Endodermal cell (in vitro differentiated cells): ENCODE measurements at places on chromosomes 6 and 20. TPM values are rescaled to one million over a fixed set of nuclear protein-coding genes. Genes with fewer than 3 reads are reported as not detected.
A peak's percentile ranks its signal among the peaks of the same experiment; 100 is the strongest.

- DNase-seq, result no peak
Measured at GRCh38 chr6:125097186-125097585, 56.4 kb upstream of the TPD52L1 start.

- no peak overlapping the region for H3K27ac ChIP-seq
- no peaks in the 10 kb centered on the region for H3K4me1 ChIP-seq
- no peaks in the 10 kb centered on the region for H3K27me3 ChIP-seq
- no peak overlapping the region for H3K4me3 ChIP-seq
Measured at GRCh38 chr6:31877651-31878161, 1.1 kb downstream of the SLC44A4 start.

- H3K36me3 ChIP-seq, result no peaks in the 10 kb centered on the region
- no peaks in the 10 kb centered on the region for H3K4me1 ChIP-seq
- no peak overlapping the region for H3K27ac ChIP-seq
- no peak overlapping the region for H3K4me3 ChIP-seq
- peak; percentile 76 for DNase-seq
Measured at GRCh38 chr20:63172726-63173125, 43.2 kb downstream of the YTHDF1 start.

- no peaks in the 10 kb centered on the region for H3K36me3 ChIP-seq
- DNase-seq, result no peak
- H3K4me3 ChIP-seq, result no peak overlapping the region
- peaks cover 41% of the 10 kb centered on the region for H3K27me3 ChIP-seq
Measured at GRCh38 chr6:153140299-153140698, 9.2 kb upstream of the RGS17 start.

DNA sequence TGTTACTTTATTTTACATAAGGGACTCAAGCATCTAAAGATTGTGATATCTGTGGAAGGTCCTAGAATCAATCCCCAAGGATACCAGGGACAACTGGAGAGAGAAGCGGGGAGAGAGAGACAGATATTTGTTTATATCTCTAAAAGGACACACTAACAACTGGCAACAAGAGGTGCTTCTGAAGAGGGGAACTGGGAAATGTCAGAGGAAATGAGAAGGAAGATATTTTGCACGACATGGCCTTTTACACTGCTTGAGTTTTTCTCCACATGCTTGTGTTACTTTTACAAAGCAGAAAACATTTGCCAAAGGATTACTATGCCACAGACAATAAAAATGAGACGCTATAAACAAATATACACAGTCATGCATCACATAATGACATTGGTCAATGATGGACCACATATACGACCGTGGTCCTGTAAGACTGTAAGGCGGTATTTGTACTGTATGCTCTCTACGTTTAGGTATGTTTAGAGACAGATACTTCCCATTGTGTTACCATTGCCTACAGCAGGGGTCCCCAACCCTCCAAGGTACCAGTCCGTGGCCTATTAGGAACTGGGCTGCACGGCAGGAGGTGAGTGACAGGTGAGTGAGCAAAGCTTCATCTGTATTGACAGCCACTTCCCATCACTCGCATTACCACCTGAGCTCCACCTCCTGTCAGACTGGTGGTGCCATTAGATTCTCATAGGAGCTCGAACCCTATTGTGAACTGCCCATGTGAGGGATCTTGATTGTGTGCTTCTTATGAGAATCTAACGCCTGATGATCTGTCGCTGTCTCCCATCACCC lies 64.6 kb upstream of the PTPN1 start:
- peak; percentile 87 for DNase-seq
- no peak overlapping the region for H3K27ac ChIP-seq
- no peaks in the 10 kb centered on the region for H3K27me3 ChIP-seq

SLC2A10 gene
- total RNA-seq, result 11.4 and 12.4 TPM in 2 replicates

CALHM6 gene
- total RNA-seq, result 0.95 to 3.5 TPM in 2 of 3 replicates, not detected in the other

DNA sequence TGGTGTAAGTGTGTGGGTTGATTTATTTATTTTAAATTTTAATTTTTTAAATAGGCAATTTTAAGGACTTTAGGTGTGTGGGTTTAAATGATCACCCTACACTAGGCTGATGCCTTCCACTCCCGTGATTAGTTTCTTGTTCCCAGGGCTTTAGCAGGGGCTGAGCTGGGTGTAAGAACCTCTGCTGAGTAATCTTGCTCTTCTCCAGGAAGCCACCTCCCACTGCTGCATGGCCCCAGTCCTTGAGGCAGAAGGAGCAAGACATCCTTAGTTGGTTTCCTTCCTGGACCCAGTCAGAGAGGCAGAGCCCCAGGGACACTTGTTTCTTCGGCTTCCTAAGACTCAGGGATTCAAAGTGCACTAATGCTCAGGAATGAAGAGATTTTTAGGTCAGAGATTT lies 19.8 kb upstream of the CDC5L start:
- no peaks in the 10 kb centered on the region for H3K36me3 ChIP-seq
- DNase-seq, result no peak
- H3K4me1 ChIP-seq, result no peaks in the 10 kb centered on the region
- no peak overlapping the region for H3K27ac ChIP-seq
- no peak overlapping the region for H3K4me3 ChIP-seq

ZBTB46 gene
- total RNA-seq, result 17.8 to 28.0 TPM (median 24.9 TPM) in 3 replicates

KIF13A gene
- 35.1 and 35.3 TPM in 2 replicates for total RNA-seq

DNA sequence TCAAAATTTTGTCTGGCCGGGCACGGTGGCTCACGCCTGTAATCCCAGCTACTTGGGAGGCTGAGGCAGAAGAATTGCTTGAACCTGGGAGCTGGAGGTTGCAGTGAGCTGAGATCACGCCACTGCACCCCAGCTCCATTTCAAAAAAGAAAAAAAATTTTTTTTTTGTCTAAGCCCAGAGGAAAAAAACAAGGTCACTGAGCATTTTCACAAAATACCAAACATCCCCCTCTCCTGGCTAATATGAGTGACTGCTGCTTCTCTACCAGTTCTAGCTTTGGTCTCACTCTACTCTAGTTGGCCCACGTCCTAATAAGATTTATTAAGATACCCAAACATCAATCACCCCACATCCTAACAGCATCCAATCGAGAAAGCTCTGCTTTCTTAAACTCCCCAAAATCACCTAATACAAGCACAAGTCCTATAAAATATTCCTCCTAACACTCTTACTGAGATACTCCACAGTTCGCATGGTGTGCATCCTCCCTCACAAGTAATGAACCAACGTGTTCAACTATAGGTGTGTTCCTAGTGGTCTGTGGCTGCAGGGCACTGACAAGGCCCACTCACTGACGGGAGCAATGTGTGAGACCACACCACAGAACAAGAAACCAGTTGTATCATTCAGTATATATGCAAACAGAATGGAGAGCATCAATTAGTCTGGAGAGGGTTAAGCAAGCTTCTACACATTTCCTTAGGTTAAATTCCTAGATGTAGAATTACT lies 64.2 kb downstream of the FKBP5 start:
- no peak for DNase-seq
- H3K27ac ChIP-seq, result no peak overlapping the region
- no peaks in the 10 kb centered on the region for H3K36me3 ChIP-seq
- no peaks in the 10 kb centered on the region for H3K27me3 ChIP-seq
- H3K4me1 ChIP-seq, result no peaks in the 10 kb centered on the region

- DNase-seq, result peak; percentile 90
- H3K4me3 ChIP-seq, result peak overlapping the region; percentile 21
- H3K27ac ChIP-seq, result no peak overlapping the region
- H3K27me3 ChIP-seq, result peaks cover 6% of the 10 kb centered on the region
- peaks cover 26% of the 10 kb centered on the region for H3K4me1 ChIP-seq
Measured at GRCh38 chr20:11267131-11267761, 593.4 kb upstream of the JAG1 start.

DNA sequence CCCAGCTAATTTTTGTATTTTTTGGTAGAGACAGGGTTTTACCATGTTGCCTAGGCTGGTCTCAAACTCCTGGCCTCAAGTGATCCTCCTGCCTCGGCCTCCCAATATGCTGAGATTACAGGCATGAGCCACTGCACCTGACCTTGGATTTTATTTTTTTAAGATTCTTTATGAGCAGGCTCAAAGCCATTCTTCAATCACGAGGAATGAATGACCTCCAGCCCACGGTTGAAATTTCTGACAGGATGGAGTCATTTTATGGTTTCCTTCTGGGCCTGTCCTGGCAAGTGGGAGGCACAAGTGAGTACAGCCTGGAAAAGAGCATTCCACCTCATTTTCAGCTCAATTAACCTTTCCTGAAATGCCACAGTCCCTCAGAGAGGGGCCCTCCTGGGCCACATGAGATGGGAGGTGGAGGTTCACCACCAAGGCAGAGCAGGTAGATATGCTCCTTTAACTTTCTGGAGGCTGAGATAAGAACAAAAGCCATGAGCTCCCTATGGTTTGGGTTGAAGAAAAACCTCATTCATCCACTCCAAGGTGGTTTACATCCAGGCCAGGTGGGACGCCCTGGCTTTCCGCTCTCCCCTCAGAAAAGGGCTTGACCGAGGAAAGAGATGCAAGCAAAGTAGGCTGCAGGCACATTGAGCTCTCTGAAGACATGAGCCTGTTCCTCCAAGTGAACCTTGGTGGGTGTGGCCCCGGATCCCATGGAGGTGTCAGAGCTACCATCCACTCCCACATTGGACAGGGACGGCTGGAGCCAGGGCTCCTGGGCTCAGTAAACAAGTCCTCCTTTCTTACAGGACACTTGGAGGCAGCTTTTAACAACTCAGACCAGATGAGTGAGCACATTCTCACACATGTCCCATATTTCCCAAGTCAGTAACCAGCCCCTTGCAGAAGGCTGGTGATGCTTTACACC lies 208.5 kb upstream of the SSTR4 start:
- H3K4me1 ChIP-seq, result no peaks in the 10 kb centered on the region
- no peaks in the 10 kb centered on the region for H3K27me3 ChIP-seq
- DNase-seq, result peak; percentile 15

DNA sequence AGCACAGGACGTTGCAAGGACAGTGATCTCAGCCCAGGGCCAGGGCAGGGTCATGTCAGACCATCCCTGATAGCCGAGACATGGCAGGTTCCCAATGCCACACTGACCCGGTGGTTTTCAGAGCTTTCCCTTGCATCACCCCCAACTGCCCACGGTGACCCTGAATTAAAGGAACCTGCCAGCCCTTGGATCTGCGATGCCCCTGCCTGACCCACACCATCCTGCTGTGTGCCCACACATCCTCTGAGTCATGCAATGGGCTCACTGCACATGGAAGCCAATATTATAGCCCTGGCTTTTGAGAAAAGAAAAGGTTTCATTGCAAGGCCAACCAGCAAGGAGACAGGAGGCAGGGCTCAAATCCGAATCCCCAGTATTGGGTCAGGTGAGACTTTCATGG lies 132.6 kb upstream of the CST7 start:
- H3K36me3 ChIP-seq, result no peaks in the 10 kb centered on the region
- H3K4me3 ChIP-seq, result no peak overlapping the region
- H3K27me3 ChIP-seq, result no peaks in the 10 kb centered on the region
- H3K4me1 ChIP-seq, result no peaks in the 10 kb centered on the region
- no peak for DNase-seq
- no peak overlapping the region for H3K27ac ChIP-seq

- H3K4me1 ChIP-seq, result no peaks in the 10 kb centered on the region
- DNase-seq, result peak; percentile 70
- H3K27me3 ChIP-seq, result no peaks in the 10 kb centered on the region
- H3K27ac ChIP-seq, result no peak overlapping the region
- H3K4me3 ChIP-seq, result no peak overlapping the region
Measured at GRCh38 chr6:34575326-34575725, 19.2 kb upstream of the SPDEF start.

GRCh38 chr6:56047931-56048540 lies 172.6 kb upstream of the BMP5 start:
- H3K4me1 ChIP-seq, result no peaks in the 10 kb centered on the region
- no peaks in the 10 kb centered on the region for H3K36me3 ChIP-seq
- no peak for DNase-seq

GRCh38 chr6:21953831-21954801 lies 342.7 kb downstream of the PRL start:
- H3K4me1 ChIP-seq, result peaks cover 18% of the 10 kb centered on the region
- H3K4me3 ChIP-seq, result peak overlapping the region; percentile 73
- peaks cover 34% of the 10 kb centered on the region for H3K36me3 ChIP-seq
- DNase-seq, result peak; percentile 65
- H3K27ac ChIP-seq, result peak overlapping the region; percentile 45

CPNE5 gene
- total RNA-seq, result 0.29 to 0.54 TPM (median 0.42 TPM) in 3 replicates

GRCh38 chr20:8427419-8428040 lies 295.5 kb downstream of the PLCB1 start:
- H3K27me3 ChIP-seq, result no peaks in the 10 kb centered on the region
- no peak for DNase-seq
- no peak overlapping the region for H3K4me3 ChIP-seq
- peaks cover 8% of the 10 kb centered on the region for H3K4me1 ChIP-seq
- H3K36me3 ChIP-seq, result no peaks in the 10 kb centered on the region

DNA sequence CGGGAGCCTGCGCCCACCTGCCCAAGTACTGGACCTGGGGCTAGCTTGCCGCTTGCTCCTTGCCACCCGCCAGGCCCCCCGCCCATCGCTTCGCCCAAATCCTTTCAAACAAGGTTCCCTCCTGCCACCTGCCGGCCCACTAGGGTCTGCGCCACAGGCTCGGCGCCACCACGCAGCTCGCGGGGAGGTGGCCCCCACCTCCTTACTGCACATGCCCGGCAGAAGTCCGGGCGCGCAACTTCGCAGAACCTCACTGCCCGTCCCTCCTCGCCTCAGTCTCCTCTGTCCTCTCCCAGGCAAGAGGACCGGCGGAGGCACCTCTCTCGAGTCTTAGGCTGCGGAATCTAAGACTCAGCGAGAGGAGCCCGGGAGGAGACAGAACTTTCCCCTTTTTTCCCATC lies 11.2 kb downstream of the GNAS-AS1 start:
- peak; percentile 84 for DNase-seq
- peak overlapping the region; percentile 66 for H3K4me3 ChIP-seq
- H3K27me3 ChIP-seq, result peaks cover 58% of the 10 kb centered on the region
- H3K36me3 ChIP-seq, result peaks cover 26% of the 10 kb centered on the region
- H3K4me1 ChIP-seq, result no peaks in the 10 kb centered on the region

GRCh38 chr6:83199173-83199862 lies 6.2 kb downstream of the RWDD2A start:
- no peak overlapping the region for H3K27ac ChIP-seq
- no peaks in the 10 kb centered on the region for H3K4me1 ChIP-seq
- peaks cover 29% of the 10 kb centered on the region for H3K36me3 ChIP-seq
- DNase-seq, result no peak
- H3K4me3 ChIP-seq, result no peak overlapping the region
- no peaks in the 10 kb centered on the region for H3K27me3 ChIP-seq

- H3K4me1 ChIP-seq, result peaks cover 4% of the 10 kb centered on the region
- H3K27ac ChIP-seq, result no peak overlapping the region
- no peaks in the 10 kb centered on the region for H3K27me3 ChIP-seq
- H3K4me3 ChIP-seq, result no peak overlapping the region
- no peak for DNase-seq
Measured at GRCh38 chr20:39775110-39775509, 813.0 kb downstream of the DHX35 start.
